Spinal cord (tissue), 10 donors: ENCODE measurements at places on chromosomes 4 and X.
A peak's percentile ranks its signal among the peaks of the same experiment; 100 is the strongest.

- peak; percentile 29 for DNase-seq
These were observed 578 bp downstream of the DCUN1D4 start for GRCh38 chr4:51843309-51844152.

- DNase-seq, result no peak
These were observed 41.9 kb upstream of the PRDM8 start for GRCh38 chr4:80155316-80155982.

GRCh38 chr4:89137695-89138094 lies 26.4 kb downstream of the TIGD2 start:
- no peak for DNase-seq

DNA sequence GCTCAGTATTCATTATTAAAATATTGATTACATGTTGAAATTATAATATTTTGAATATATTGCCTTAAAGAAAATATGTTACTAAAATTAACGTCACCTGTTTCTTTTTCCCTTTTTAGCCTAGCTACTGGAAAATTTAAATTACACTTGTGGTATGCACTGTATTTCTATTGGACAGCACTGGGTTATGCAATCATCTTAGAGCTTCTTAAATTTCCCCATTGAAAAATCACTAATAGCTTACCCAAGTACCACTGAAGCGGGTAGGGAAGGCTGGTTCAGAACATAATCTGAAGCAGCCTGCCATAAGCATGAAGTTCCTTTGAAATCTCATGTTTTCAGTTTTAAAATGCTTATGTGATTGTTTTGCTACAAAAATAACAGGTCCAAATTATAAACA lies 49.5 kb upstream of the TFDP3 start:
- DNase-seq, result no peak

GRCh38 chr4:6942238-6942800 lies 32.7 kb downstream of the TBC1D14 start:
- no peak for DNase-seq

GRCh38 chr4:180589575-180589974 lies 1653.6 kb upstream of the TENM3 start:
- no peak for DNase-seq

- peak; percentile 16 for DNase-seq
These were observed 6.8 kb upstream of the OCIAD2 start for GRCh38 chr4:48913346-48913745.
